ENCODE measurements at places on chromosomes 5 and 9.

DNA sequence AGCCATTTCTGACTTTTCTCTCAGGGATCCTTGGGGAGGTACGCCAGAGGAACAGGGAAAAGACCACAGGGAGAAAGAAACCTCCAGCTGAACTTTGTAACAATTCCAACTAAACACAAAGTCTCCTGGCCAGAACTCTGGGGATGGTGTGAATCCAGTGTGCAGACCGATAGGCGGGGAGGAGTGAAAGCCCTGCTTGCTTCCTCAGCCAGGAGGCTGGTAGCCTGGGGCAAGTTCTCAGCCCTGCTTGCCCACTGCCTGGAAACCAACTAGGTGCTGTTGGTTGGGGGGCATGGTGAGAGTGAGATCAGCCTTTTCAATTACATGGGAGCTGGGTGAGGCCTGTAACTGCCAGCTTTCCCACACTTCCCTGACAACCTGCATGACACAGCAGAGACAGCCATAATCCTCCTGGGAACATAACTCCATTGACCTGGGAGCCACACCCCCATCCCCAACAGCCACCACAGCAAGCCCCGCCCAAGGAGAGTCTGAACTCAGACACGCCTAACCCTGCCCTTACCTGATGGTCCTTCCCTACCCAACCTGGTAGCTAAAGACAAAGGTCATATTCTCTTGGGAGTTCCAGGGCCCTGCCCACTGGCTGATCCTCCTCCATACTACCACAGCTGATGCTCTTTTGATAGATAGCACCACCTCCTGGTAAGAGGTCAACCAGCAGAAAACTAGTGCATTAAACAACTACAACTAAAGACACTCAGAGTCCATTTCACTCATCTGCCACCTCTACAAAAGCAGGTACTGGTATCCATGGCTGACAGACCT, 100.1 kb upstream of the TNFAIP8 start:
- DNase-seq: no peak

- no peak for DNase-seq
Measured at GRCh38 chr9:81092057-81092456, 597.3 kb downstream of the TLE1 start.

DNA sequence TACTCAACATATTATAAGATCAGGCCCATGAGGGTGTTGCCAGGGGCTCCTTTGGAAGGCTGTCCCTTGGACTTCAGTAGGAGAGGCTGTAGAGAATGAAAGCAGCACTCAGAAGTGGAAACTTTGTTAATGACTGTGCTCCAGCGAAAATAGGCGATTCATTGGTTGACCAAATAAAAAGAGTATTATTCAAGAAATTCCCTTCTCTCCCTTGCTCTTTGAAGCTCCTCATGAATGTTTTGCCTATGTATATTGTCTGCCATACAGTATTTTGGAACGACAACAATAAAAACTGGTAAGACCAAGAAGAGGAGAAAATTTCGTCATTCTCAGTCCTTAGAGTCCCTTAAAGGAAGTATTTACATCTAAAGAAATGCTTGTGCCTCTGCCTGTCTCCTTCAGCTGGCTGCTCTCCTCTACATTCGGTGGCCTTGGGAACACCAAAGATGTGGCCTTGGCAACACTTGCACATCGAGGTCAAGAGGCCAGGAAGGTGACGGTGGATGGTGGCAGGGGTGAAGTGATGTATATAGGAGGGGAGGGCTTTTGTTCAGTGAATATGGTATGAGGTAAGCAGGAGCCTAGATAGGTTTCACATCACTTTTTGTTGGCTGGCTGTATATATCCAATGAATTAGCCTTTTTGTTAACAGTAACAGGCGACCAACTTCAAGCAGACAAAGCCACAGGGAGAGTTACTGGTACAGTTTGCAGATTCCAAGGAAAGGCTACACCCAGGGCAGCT, 95.0 kb upstream of the ACTBL2 start:
- DNase-seq: no peak

DNA sequence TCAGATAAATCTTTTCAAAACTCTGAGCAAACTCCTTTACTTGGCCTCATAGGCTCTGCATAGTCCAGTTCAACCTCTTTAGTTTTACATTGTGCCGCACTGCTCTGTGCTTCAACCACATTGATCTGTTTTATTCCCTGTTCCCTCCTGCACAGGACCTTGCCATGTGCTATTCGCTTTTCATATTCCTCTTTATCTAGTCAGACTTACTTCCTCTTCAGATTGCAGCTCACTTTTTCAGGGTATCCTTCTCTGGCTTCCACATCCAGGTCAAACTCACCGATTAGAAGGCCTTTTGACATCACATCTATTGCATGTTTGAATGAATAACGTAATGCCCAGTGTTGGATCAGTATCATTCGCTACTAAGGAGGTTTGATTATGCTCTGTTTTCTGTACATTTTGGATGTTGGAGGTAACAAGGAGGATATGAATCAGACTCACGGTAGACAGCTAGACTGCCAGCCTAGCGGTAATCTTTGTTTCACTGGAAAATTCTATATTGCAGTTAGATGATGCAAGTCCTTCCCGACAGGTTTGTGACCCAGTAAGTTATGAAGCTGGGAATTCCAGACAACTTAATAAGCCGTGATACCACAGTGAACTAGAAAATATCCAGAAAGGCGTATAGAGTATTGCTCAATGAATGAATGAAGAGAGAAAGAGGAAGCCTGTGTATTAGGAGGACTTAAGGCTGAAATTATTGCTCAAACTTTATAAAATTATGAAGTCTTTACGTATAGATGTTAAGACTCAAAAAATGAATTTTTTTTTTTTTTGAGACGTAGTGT, 65.7 kb downstream of the IQGAP2 start:
- DNase-seq: no peak

DNA sequence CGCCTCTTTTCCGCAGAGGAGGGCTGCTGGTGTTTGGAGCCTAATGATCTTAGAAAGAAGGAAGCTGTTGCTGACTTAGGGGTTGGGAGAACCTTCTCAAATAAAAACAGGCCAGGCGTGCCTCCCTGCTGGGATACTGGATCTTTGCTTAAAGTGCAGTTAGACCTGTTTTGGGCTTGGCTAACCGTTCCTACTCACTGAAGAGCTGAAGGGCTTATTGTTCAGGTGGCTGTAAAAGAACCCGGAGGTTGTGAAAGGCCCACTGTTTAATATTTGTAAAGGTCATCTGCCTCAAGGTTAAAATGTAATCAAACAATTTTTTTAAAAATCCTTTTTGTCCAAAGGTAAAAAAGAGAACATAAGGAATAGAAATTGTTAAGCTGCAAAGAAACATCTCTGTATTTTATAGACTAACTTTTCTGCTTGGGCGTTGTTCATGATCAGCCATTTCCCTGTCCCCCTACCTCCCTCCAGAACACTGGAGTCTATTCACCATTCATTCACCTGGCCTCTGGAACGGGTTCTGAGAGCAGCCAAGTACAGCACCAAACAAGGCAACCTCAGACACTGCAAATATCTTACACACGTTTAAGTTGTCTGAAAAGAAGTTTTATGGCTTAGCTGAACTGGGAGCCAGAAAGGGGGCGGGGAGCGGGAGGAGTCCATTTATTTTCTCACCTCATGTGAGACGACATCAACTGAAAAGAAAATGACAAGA, 18.6 kb upstream of the MTMR12 start:
- DNase-seq: no peak

GRCh38 chr5:148864113-148864841, 37.9 kb downstream of the ADRB2 start:
- DNase-seq: no peak

DNA sequence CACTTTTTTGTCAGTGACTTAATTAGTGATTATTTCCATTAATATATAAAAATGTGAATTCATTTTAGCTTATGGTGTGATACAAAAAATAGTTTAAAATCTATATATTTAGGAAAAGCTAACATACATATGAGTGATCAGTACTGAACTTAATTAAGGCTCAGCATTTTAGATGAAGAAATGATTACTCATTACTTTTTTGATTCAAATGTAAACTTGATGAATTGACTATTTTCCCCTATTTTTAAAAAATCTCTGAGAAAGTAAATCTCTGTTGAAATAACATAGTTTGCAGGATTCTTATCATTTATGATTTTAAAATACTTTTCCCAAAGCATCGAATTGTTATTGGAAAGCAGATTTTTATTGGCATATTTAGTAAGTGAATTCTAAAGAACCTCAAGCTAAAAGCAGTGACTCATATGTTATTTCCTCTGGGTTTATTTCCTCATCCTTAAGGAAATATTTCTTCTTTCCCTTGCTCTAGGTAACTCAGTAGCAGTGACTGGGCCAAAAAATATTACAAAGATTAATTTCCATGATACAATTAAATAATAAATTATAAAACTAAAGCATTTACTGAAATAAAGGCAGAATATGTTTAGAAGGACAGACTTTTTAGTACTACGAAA, 290.6 kb downstream of the FER start:
- no peak for DNase-seq

DNA sequence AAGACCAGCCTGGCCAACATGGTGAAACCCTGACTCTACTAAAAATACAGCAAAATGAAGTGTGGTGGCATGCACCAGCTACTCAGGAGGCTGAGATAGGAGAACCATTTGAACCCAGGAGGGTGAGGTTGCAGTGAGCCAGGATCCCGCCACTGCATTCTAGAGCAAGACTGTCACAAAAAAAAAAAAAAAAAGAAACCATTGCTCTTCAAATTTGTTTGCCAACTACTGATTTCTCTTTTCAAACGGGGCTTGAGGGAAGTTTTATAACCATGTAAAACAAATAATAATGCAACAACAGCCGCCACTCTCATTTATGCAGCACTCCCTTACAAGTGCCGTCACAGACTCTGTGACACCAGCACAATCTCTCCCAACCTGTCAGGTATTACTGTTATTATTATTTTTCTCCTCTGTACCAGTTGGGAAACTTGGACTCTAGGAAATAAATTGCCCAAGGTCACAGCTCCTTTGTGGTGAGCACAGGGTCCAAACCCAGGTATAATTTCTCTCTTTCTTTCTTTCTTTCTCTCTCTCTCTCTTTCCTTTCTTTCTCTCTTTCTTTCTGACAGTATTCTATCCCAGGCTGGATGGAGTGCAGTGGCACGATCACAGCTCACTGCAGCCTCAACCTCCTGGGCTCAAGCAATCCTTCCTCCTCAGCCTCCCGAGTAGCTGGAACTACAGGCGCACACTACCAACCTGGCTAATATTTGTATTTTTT, 25.4 kb downstream of the SERINC5 start:
- no peak for DNase-seq

DNA sequence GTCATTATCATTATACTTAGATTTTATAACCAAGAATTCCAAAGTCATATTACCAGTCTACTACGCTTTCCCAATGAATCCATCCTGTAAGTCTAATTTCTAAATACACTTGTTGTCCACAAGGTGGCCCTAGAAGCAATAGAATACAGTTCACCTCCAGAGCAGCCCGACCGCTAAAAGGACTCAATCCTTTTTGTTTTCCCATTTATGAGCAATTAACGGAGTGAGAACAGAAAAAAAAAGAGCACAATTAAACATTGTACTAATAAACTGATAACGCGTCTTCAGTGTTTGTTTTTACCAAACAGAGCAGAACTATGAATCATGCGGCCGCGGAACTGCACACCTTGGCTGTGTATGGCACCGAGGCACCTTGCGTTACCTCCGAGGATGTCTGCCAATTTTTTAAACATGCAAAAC, 160.7 kb upstream of the DAPK1 start:
- DNase-seq: peak; percentile 87

Data from NCI-H1417 treated with DMSO at 0.1 percent for 48 hours (cell line).